ENCODE measurements at places on chromosomes 6 and 20. TPM values are rescaled to one million over a fixed set of nuclear protein-coding genes. Genes with fewer than 3 reads are reported as not detected.

Gene TMEM217
- total RNA-seq = 0.35 TPM

Gene MUC22
- not detected for total RNA-seq

Gene OOEP
- total RNA-seq = not detected

Gene EYS
- not detected for total RNA-seq

Gene NEDD9
- total RNA-seq = 4.5 TPM

Gene RNF8
- 14.0 TPM for total RNA-seq

Gene C6orf118
- 0.52 TPM for total RNA-seq

Gene BICRAL
- 4.7 TPM for total RNA-seq
